ENCODE measurements at places on chromosomes 1 and 21.

- no peak for DNase-seq
Measured at GRCh38 chr1:119702384-119702783, 9.3 kb upstream of the PHGDH start.

DNA sequence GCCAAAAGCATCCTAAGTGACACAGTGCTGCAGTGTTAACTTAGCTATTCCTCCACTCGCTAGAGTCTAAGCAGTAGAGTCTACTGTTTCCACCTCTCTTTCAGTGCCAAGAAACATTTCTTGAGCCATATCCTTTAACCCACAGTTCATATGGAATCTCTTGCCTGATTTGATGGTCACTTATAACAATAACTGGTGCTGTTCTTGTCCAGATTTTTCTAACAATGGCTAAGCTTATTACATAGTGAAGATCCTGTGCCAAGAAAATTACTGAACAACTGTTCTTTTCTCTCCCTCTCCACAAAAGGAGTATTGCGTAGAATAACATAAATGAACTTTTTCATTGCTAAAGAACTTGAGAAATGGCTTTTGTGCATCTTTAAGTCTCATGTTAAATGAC is 121.3 kb downstream of the CDC7 start:
- DNase-seq = no peak

DNA sequence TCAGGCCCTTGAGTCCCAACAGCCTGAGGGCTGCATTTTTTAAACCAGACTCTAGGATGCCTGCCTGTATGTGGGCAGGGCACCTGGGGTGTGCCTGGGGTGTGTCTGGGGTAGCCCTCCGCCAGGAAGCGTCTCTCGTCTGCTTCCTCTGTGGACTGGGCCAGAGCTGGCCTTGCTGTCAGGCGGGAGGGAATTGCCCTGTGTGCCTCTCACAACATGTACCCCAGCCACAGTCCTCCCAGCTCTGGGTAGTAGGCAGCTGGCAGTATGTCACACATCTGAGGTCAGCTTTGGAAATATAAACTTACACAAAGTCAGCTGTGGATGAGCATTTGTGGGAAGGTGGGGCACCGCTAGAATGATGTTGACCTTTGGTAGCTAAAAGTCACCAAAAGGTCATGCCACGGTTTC is 13.0 kb downstream of the TRAF5 start:
- no peak for DNase-seq

DNA sequence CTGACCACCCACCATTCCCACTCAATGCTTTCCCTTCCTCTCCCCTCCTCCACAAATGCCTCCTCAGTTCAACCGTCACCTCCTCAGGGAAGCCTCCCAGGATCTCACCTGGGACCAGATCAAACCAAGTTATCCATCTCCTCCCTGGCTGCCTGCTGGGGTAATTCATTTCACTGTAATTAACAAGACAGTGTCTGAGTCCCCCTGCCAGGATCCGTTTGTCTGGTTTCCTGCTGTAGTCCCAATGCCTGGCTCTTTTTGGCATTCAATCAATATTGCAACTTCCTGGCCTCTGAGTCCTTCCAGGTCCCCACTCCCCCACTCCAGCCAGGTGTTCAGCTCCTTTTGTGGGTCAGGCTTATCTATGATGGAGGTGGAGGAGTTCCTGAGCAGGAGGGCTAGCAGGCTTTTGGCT is 687.7 kb downstream of the PTPRU start:
- DNase-seq = no peak

- no peak for DNase-seq
Measured at GRCh38 chr1:184634296-184634695, 120.4 kb downstream of the EDEM3 start.

DNA sequence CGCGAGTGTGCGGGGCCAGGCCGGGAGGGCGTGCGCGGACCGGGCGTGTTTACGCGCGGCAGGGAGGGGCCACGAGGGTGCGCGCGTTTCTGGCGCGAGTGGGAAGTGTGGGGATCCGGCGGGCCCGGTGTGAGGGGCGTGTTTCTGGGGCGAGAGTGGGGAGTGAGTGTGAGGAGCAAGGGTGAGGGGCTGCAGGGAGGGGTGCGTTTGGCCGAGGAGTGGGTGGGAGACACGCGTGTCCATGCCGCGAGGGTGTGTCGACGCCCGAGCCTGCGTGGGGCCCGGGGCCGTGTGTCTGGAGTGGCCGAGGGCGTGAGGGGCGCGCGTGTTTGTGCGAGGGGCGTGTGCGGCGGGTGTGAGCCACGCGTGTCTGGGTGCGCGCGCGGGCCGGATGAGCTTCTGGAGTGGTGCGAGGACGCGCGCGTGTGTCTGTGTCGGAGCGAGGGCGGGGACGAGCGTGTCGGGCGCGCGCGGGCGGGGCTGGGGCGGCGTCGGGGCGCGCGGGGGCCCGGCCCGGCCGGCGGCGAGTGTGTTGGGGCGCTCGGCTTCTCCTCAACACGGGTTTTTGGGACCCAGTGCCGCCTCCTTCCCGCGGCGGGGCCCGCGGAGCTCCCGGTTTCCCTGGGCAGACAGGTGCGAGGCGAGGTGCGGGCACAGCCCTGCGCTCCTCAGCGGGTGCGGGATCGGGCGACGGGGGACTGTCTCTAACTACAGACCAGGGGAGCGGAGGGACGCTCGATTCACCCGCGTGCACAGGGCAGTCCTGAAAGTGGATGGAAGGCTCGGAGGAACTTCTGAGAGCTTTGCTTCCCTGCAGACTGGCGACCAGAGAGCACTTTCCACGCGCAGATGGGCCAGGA is 65.8 kb upstream of the VAMP3 start:
- peak; percentile 4 for DNase-seq

- no peak for DNase-seq
Measured at GRCh38 chr1:193308438-193308837, 122.0 kb upstream of the B3GALT2 start.

- no peak for DNase-seq
Measured at GRCh38 chr1:187114792-187115191, 286.0 kb downstream of the PLA2G4A start.

GRCh38 chr1:161408429-161409052 is 40.9 kb upstream of the CFAP126 start:
- no peak for DNase-seq

DNA sequence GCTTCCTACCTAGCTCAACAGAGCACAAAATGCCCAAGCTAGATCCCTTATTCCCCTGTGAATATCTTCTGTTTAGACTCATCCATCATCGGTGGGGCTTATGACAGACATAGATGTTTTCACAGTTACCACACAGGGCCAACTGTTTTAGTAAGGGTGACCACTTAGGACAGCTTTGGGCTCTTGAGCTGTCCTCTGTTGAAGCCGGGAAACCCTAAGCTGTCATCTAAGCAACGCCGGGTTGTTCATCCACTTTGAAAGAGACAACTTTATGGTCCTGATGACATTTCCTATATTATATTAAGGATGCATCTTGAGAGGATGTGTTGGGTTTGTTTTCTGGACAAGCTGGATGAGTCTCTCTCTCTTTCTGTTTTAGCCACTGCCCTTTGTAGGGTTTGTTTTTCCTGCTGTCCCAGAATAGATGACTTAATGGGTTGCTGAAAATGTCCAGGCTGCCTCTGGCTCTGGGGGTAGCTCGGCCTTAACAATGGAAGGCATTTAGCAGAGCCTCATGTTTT is 110.5 kb upstream of the UBE2U start:
- DNase-seq = no peak

GRCh38 chr1:89865498-89866382 is 44.9 kb downstream of the LRRC8D start:
- no peak for DNase-seq

DNA sequence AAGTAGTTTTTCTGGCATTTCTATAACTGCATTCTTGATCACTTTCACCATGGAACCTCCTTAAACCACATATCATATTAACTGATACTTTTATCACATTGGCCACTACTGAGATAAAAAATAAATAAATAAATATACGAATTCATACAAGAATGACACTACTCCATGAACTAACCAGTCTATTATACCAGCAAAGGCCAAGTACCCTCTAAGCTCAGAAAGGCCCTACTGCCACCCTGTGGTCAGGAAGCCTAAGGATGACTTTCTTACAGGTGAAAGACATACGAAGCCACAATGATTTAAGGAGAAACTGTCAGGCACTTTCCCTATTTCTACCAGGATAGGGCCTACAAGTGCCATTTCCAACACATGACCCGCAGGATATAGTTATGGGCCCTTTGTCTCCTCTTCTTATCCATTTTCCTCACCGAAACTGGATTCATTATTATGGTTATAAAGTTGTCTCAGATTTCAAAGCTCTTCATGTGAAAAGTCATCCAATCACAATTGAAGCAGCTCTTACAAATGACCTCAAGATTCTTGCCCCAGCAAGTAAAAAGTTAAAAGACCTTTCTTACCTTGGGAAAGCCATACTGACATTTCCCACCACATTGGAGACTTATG is 23.9 kb downstream of the DNAJC8 start:
- DNase-seq = peak; percentile 69

- DNase-seq = no peak
Measured at GRCh38 chr1:205494115-205494514, 10.4 kb upstream of the CDK18 start.

DNA sequence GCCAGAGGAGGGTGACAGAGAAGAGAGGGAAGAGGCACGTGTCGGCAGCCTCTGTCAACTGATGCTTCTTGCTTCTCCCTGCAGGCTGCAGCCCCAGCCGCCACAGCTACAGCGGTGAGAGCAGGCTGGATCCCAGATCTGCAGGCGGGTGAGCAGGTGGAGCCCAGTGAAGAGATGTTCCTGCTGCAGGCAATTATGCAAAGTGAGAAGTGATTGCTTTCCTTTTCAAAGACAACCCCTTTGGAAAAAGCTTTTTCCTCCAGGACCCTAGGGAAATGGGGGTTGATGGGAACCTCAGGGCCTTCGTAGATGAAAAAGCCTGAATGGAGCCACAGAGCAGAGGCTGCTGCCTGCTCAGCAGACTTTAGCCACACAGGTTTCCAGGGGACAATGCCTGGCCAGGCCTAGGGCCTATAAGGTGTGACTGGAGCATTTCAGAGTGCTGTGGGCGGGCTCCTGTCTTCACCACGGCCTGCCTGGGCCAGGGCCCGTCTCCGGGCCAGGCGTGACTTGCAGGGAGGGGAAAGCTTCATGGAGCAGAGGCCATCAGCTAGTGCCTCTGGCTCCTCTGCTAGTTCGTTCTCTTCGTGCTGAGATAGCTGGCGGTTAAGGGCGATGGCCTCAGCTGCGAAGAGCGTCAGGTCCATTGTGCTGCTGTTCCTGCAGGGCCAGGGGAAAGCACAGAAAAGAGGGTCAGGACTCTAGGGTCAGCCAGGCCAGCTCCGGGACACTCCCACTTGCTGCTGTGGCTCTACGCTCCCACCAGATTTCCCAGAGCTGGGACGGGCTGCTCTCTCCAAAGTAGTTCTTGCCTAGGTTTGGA is 6.9 kb upstream of the KNCN start:
- no peak for DNase-seq

DNA sequence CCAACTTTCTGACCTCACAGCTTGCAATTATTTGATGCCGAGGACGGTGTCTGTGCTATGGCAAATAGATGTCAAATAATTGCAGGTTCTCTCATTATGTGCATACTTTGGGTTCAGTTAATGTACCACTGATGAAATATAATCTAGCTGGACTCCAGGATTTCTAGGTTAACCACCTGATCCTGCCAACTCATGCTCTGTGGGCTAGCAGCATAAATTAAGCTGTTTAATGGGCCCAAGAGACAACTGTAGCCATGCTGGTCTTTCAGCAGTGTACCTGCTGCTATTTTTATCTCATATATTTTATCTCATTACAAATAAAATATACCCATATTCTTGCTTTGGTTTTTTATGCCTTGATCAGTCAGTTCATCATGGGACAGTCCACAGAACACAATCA is 43.3 kb upstream of the HP1BP3 start:
- no peak for DNase-seq

DNA sequence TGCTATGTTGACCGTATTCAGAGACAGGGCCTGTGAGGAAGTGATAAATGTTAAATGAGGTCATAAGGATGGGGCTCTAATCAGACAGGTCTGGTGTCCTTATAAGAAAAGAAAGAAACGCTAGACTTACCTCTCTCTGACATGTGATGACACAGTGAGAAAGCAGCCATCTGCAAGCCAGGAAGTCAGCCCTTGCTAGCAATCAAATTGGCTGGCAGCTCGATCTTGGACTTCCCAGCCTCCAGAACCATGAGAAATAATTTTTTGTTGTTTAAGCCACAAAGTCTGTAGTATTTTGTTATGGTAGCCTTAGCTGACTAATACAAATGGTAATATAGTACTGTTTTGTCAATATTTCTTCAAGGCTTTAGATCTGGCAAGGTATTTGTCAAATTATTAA is 25.1 kb upstream of the AGL start:
- DNase-seq = no peak
